Stimulated activated CD4-positive, alpha-beta T cell treated with anti-CD3 and anti-CD28 coated beads, TNF-alpha, amount 100 ng/mL, for 4 hours (primary cell): ENCODE measurements at places on chromosomes 5 and 9.

- DNase-seq = no peak
Observed at GRCh38 chr5:148810823-148811222, 15.6 kb upstream of the ADRB2 start.

DNA sequence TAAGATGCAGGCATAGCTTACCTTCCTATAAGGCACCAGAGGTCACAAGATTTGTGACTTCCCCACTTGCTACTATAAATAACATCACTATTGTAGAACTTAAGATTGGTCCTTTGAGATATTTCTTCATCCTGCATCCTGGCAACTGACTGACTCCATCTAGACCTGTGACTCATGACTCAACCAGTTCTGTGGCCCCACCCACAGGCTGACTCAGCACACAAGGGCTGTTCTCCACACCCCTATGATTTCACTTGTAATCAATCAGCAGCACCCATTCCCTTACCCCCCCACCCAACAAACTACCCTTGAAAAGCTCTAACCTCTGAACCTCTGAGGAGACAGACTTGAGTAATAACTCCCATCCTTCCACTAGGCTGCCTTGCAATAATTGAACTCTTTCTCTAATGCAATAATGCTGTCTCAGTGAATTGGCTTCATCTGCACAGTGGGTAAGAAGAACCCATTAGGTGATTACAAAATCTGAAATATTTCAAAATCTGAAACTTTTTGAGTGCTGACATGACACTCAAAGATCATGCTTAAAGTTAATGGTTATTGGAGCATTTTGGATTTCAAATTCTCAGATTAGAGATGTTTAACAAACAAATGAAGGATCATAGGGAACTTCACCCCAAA, 296.7 kb downstream of the ARL15 start:
- no peak for DNase-seq

- DNase-seq = no peak
Observed at GRCh38 chr9:75083188-75083970, 4.6 kb downstream of the NMRK1 start.

DNA sequence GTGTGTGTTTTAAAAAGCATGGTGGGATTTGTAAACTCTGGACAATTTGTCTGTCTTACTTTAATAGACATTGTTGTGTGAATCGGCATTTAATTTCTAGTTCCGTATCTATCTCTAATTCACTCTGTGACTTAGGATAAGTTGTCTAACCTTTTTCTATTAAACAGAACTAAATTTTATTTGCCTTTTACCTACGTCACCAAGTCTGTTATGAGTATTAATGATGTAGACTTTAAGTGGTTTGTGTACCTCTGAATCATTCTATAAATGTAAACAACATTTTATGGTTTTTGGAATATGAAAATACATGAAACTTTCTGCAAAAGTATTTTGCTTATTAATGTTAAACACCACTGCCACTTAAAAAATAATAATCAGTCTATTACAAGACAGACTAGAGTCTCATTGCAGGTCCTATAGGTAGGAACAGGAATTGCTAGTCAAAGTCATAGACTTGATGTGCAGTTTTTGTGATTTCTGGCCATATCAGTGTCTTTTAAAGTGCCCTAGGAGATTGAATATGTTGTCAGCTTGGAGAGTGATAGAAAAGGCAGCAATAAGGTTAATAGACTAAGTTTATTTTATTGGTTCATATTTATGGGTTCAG, 5.6 kb downstream of the RBM27 start:
- DNase-seq = no peak

DNA sequence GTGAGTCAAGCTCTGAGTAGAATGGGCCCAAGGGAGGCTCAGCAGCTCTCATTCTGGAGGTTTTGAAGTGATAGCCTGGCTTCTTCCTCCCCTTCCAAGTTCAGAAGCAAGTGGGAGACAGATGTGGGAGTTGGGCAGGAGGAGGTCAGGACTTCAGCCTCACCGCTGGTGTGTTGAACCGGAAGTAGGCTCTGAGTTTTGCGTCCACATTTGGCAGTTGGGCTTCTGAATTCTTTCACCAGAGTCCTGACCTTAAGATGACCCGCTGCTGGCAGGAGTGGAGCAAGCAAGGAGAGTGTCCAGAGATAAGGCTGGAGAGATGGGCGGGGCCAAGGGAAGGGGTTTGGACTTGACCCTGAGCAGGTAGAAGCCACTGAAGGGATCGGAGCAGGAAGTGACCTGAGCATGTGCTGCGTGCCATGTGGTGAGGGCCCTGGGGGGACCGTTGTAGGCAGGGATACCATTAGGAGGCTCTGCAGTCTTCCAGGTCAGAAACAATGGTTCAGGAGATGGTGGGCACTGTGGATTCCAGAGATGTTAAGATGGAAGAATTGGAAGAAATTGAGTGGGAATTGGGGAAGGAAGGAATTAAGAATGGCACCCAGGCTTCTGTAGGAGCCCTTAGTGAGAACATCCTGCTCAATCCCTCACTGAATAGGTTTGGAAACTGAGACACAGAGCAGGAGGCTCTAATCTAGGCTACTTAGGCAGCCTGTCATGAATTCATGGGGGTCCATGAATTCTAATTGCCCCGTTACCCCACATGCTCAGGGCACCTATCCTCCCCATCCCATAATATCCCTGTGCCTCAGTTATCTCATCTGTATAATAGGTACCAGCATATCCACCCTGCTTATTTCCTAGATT, 25.9 kb downstream of the GALNT12 start:
- no peak for DNase-seq

DNA sequence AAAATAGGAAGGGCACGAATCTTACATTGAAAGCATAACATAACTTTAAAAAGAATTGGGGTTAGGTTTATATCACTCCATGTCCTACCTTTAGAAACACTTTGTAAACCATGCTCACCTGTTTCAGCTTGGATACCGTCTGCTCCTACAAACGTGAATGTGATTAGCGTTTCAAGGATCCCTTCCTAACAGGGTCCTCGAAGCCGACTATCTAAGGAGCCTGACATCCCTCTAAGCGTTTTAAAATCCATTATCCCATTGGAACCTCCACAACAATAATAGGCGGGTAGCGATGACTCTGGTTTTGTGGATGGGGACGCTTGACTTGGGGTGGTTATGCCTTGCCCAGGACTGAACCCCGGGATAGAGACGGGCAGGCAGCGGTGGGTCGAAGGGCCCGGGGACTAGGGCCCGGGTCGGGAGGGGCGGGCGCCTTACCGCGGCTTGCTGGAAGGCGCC, 937 bp downstream of the SVEP1 start:
- DNase-seq = no peak

DNA sequence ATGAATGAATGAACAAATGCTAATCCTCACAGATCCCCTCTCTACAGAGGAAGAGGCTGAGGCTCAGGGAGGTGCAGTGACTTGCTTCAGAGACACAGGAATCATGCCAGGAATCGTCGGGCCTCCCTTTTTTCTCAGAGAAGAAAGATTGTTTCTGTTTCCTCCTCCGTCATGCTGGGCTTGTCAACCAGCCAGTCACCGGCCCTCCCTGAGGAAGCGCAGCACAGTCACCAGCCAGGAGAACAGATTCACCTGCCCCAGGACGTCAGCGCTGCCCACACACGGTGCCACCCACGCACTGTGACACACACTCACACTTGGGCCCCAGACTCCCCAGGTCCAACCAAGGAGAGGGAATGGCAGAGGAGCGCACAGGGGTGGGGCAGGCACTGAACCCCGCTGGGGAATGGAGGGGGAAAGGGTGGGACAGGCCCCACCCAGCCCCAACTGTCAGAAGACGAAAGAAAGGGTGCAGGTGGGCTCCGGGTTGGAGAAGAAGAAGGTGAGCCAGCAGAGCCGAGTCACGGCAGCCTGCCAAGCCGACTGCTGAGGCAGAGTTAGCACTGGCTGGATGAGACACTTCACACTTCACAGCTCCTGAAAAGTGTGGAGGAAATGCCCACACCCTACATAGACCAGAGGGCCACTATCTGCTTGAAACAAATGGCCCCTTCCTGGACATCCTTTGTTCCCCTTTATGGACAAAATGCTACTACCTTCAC, 13.8 kb upstream of the ERGIC1 start:
- DNase-seq = no peak

DNA sequence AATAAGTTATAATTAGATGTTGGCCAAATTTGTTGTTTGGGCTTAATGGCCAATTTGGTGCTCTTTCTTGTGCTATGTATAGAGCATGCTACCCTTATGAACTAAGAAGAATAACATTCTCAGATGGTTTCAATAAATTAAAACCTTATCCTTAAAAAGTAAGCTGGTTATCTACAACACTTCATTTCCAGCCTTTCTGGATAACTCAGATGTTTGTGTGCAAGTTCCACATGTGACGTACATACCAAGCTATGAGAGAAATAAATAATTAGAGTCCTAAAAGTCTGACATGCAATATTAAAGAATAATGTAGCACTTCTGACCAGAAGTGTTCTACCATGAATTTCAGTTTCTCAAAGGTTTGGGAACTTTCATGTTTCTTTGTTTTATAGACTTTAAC, 11.7 kb downstream of the MTREX start:
- DNase-seq = no peak

- no peak for DNase-seq
Observed at GRCh38 chr5:108617467-108618435, 129.9 kb upstream of the FER start.

GRCh38 chr9:111799915-111800526, 5.3 kb upstream of the SHOC1 start:
- no peak for DNase-seq

- peak; percentile 25 for DNase-seq
Observed at GRCh38 chr9:83622939-83623678, at the start of gene IDNK. IDNK (plus strand) TSS chr9:83623143; CDS start chr9:83623172, 29 bp downstream.

GRCh38 chr9:77449240-77450084, 198.7 kb downstream of the GNA14 start:
- DNase-seq = no peak

- no peak for DNase-seq
Observed at GRCh38 chr5:151063142-151063989, 17.5 kb downstream of the TNIP1 start.
